Stimulated activated CD8-positive, alpha-beta memory T cell treated with anti-CD3 and anti-CD28 coated beads, Interleukin-4, amount 100 ng/mL, for 4 hours (primary cell): ENCODE measurements at places on chromosomes 2 and 18.

DNA sequence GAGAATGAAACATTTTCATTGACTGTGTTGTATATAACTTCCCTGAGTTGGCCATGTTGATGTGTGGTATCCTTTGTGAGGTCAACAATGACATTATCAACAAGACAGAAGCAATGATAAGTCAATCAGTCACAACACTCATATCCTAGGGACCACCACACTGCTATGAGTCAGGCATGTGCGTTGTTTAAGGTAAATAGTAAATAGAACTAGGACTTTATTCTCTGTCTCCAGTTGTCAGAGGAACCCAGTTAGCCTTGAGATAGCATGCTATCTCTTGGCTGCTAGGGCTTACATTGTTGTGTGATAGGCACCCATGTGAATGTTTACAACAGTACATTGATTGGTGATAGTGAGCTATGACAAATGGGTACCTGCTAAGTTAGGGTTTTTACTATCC is 37.3 kb downstream of the GPD2 start:
- no peak for DNase-seq

DNA sequence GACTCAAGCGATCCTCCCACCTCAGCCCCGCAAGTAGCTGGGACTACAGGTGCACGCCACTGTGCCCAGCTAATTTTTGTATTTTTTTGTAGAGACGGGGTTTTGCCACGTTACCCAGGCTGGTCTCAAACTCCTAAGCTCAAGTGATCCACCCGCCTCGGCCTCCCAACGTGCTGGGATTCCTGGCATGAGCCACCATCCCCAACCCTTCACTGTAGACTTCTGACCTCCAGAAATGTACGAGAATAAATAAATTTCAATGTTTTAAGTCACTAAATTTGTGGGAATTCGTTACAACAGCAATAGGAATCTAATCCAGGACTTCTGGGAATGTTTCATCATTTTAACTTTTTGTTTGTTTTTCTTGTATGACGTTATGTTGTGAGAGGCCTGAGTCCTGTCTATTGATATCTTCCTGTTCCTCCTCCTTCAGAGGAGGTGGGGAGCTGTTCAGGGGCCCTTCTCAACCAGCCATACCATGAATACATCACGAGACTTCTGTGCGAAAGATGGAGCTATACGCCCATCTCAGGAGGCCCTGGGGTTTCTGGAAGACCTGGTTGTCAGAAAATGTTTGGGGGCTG is 40.0 kb downstream of the TEX44 start:
- no peak for DNase-seq

GRCh38 chr2:45332094-45332493 is 279.0 kb downstream of the SRBD1 start:
- no peak for DNase-seq

GRCh38 chr2:177306550-177306949 is 42.0 kb upstream of the NFE2L2 start:
- DNase-seq = no peak

GRCh38 chr18:486929-487740 is 13.4 kb downstream of the COLEC12 start:
- DNase-seq = no peak

DNA sequence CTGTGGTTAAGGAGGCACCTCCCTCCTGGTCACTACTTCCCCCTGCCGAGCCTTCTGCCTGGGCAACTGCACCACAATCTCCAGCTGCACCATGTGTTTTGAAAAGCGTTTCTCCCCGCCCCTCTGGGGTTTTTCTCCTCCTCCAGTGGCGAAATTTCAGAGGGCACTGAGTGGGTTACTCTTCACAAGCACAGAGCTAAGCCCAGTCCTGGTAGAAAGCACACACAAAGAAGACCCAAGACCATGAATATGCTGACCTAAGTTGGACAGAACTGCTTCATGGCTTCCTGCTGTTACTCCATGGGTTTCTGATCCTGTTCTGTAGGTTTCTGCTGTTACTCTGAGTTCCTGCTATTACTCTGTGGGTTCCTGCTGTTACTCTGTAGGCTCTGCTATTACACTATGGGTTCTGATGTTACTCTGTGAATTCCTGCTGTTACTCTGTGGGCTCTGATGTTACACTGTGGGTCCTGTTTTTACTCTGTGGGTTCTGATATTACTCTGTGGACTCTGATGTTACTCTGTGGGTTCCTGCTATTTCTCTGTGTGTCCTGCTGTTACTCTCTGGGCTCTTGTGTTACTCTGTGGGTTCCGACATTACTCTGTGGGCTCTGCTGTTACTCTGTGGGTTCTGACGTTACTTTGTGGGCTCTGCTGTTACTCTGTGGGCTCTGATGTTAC is 216.6 kb downstream of the RTP5 start:
- DNase-seq = no peak

DNA sequence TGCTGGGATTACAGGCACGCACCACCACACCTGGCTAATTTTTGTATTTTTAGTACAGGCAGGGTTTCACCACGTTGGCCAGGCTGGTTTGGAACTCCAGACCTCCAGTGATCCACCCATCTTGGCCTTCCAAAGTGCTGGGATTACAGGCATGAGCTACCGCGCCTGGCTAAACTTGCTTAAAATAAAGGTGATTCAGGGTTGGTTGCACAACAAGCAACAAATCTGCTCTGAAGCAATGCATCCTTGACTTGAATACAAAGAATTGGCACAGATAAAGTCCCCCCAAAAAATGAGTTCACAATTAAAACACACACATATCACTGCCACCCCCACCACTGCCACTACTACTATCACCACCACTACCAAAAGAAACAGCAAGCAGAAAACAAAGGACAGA is 34.9 kb downstream of the CCDC88A start:
- no peak for DNase-seq

DNA sequence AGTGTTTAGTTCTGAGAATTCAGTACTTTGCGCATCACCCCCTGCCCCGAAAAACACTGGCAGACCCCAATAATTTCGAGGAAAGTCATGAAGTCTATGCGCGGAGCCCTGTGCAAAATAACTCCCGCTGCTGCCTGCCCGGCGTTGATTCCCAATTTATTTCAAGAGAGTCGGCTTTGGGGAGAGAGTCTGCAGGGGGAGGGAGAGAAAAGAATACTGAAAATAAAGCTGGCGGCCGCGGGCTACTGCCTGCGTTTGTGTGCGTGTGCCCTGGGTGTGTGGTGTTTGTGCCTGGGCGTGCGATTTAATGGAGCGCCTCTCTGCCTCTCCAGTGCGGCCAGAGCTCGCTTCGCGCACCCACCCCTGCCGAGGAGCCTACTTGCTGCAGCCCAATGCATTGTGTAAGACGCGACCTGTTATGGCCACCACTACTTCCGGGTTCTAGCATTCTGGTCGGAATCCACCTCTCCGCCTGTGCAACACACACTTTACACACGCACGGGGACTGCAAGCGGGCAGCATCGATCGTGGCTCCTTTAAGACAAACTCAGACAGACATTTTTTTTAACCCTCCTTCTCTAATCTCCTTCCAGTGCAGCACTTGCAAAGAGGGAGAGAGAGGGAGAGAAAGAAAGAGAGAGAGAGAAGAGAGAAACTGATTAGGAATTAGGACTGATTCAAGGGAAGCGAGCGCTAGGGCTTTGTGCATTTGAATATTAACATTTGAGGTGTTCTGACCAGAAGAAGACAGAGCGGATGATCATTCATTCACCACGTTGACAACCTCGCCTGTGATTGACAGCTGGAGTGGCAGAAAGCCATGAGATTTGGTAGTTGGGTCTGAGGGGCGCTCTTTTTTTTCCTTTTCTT is at the start of gene MEIS1:
MEIS1 (plus strand) TSS at position 447 of the 870 bp plus-strand sequence. CDS start 732 bp downstream, outside the sequence.
- no peak for DNase-seq

GRCh38 chr2:12705230-12705629 is 11.5 kb upstream of the TRIB2 start:
- no peak for DNase-seq

GRCh38 chr18:49020621-49021021 is 69.9 kb upstream of the SMAD7 start:
- DNase-seq = no peak

DNA sequence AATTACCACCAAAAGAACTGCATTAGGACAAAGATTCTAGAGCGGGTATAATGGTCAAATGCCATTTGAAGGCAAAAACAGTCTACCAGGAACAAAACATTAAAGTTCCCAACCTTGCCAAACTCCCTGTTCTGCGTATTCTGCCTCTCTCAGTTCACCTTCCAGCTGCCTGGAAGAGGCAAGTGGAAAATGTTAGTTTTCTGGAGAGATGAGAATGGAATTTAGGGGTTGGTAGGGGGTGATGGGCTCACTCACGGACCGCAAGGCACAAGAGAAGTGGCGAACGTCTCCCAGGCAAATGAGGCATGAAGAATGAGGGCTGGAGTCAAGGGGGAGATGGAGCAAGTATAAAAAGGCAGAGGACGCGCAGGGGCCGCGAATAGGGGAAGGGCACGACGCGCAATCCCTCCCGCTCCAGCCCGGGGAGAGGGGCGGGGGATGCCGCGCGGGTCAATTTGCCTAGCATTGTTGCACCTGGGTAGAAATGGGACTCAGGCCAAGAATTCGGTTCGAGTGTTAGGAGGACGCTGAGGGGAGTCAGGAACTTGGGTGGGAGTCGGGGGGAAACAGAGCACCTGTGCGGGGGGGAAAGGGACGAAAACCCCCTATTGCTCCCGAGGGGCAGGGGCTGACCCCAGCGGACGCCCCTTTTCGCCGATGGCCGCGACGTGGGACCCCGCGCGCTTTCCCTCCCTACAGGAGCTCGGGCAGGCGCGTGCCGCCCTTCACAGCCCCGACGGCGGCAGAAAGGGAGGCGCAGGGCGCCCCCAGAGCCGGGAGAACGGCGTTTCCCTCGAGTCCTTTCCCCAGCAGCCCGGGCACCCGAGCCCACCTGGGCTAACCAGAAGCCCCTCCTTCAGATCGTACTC is 573 bp downstream of the PAIP2B start:
- no peak for DNase-seq
